ENCODE measurements at places on chromosomes 2 and 18. TPM values are rescaled to one million over a fixed set of nuclear protein-coding genes. Genes with fewer than 3 reads are reported as not detected.

IL37 gene
- total RNA-seq = not detected

ADCYAP1 gene
- not detected for total RNA-seq

SLC20A1 gene
- 12.9 TPM for total RNA-seq

CREG2 gene
- total RNA-seq = not detected

ARHGAP15 gene
- total RNA-seq = 2.3 TPM

DNA sequence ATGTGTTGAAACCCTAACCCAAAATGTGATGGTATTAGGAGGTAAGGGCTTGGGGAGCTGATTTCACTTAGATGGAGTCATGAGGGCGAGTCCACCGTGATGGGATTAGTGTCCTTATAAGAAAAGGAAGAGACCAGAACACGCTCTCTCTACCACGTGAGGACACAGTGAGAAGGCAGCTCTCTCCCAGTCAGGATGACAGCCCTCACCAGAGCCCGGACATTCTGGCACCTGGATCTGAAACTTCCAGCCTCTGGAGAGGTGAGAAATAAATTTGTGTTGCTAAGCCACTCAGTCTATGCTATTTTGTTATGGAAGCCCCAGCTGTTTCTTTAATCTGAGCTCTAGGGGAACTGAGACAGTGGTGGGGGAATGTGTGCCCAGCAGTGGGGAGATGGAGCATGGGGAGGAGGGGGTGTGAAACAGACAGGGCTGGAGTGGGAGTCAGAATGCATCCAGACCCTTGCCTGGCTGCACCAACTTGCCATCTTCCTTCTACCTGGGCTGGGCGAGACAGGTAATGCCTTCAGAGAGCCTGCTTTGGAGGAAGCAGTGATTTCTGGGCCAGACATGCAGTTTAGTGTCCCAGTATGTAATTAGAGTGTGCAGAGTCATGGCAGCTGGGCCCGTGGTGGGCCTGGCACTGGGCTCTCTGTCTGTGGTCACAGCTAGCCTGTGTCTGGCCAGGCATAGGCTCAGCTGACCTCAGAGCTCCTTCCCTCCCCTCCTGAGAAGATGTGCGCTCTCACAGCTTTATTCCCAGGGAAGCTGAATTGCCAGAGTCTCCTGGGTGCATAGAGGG is 38.1 kb downstream of the RHOB start:
- peak; percentile 36 for DNase-seq

- peak; percentile 69 for DNase-seq
These were observed 71.7 kb downstream of the NCAPH start for GRCh38 chr2:96407041-96407918.

- no peak for DNase-seq
These were observed 5.4 kb upstream of the SALL3 start for GRCh38 chr18:78974115-78974761.

DNA sequence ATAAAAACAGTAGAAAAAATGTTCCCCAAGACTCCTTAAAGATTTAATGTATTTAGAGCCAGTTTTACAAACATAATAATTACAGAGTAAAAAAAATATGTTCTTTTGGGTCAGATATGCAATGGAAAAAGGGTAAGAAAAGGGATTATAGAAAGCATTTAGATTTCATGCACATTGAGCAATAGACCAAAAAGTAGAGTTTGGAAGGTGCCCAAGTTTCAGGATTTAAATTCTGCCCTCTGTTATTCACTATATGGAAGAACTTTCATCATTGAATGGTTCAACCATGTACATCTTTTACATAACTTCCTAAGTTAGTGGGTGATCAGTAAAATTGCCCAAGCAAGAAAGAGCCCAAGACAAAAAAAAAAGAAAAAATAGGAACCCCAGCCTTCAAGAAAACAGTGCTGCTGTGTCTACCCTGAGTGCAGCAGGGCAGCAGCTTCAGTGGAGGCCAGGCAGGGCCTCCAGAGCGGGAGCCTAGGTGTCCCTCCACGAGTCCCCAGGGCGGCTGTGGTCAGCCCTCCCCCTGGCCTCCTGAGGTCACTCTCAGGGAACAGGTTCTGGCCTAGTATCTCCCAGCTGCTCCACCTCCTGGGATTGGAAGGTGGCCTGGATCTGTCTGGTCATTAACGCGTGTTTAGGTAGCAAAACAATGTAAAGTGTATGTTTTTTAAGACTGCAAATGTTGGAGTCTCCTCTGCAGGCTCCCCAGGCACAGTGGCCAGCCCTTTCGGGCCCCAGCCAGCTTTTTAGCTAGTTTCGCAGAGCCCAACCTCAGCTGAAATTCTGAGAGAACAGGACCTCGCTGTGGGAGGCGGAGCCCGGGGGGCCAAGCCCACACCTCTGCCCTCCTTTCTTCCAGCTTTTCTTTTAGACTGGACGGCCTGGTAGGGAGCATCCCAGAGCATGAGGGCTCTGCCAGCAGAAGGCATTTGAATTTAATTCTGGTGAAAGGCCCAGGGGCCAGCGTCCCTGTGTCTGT is 77.3 kb downstream of the TEX51 start:
- DNase-seq = no peak

GRCh38 chr2:173221937-173222594 is 132.6 kb upstream of the CDCA7 start:
- DNase-seq = no peak

DNA sequence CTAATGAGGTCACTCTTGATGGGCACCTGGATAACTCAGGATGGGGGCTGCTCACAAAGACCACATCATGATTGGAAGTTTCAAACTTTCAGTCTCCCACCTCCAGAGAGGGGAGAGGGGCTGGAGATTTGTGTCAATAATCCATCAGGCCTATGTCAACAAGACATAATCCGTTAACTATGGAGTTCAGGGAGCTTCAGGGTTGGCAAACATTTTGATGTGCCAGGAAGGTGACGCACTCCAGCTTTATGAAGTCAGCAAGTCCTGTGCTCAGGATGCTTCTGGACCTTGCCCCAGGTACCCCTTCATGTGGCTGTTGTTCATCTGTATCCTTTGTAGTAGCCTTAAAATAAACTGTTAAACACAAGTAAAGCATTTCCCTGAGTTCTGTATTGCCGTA is 19.0 kb downstream of the SKA1 start:
- DNase-seq = no peak

DNA sequence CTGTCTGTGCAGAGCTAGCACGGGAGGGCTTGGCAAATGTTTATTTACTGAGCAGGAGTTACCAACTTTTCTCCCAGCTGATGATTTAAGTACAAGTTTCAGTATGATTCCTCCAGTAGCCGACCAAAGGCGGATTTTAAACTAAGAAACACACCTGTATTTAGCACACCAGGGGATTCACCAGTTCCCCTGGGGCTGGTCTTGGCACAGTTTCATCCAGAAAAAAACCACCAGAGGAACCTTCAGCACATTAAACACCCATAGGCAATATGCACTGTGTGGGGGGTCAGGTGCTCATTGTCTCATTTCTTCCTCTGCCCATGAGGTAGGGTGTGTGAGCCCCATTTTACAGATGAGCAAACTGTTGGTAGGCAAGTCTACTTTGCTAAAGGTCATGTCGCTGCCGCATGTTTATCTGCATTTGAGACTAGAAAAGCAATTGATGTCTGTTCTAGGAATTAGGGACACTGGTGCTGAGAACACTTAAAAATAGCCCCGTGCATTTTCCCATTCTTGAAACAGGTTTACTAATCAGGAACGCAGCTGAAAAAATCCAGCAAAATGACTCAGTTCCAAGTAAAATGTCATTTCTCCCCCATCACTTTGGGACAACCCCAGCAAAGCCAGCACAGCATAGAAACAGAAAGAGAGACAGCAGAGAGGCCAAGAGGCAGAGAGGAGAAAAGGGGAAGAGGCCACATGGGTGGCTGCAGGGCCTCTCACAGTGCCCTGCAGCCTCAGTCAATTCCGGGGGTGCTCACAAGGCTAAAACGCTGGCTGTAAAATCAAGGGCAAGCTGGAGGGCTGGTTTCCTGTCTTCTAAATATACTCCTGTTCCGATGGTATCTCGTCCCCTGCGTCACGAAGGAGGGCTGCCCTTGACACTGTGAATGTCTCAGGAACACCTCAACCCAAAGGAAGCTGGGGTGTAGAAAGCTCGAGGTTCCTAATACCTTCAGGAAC is 166.8 kb upstream of the ID2 start:
- no peak for DNase-seq

DNA sequence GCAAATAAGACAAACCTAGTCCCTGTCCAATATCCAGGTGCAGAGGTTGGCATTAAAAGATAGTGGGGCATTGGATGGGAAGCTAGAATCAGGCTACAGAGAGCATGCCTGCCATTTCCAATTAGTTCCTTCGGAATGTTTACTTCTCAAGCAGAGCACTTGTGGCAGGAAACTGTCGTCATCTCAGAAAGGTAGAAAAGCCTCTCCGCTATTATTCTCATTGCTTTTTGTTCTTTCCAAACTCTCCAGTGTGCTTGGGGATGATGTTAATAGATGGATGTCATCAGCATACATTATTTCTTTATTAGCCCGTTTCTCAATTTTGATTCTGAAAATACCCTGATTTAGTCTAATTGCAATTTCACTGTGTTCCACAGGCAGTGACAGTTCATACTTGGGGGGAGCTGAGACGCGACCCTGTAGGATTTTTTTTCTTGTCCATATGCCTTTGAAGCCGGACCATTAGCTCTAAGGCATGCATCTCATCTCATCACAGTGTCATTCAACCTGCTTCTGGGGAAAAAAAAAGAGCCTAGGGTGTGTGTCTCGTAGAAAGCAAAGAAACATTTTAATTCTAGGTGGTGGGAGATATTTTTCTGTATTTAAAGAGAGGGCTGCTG is 7.7 kb downstream of the ASB18 start:
- DNase-seq = no peak

DNA sequence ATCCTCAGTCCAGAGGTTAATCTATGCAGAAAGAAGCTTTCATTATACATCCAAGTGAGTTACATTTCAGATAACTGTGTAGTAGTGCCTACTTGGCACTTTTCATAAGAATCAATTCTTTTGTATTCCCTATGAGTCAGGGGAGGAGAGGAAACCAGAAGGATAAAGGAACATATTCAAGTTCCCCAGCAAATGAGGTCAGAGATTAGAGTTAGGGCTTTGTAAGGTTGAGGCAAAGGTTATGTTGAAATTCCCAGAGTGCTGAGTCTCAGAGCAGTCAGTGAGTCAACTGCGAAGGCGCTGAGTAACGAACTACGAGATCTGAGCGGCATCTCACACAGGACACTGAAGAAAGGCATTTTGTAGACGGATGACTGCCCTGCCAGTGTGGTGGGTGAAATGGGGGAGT is 25.1 kb upstream of the ME2 start:
- no peak for DNase-seq

- DNase-seq = no peak
These were observed 54.0 kb upstream of the RNU4ATAC start for GRCh38 chr2:121476684-121477083.
